HFFc6 (cell line): ENCODE measurements at places on chromosomes 6 and 20.

DNA sequence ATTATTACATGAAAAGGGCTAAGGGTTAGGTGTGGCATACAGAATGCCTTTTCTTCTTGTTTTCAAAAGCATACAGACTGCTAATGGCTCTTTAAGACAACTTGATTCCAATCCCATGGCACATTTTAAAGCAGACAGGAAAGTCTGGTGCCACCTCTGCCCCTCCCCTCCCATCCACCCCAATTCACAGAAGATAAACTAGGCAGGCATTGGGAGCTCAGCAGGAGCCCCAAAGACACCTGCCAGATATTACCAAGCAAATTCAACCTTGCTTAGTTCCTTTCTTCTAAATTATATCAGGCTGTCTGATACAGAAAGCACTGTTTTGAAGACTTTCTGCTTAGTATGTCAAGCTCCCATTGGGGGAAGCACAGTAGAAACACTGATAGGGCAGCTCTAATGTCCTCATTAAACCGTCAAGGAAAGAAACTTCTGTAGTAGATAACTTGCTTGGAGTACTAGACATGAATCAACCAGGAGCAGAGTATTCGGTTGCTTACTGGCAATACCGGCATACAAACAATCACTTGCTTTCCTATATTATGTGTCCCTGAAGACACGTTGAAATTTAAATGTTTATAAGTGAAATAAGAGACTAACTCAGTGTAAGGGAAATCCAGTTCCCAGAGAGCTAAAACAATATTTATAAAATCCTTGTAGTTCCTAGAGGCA is 13.0 kb downstream of the SESN1 start:
- no peak for DNase-seq

- DNase-seq, result no peak
These were observed 183.2 kb upstream of the BMP5 start for GRCh38 chr6:56058636-56059035.

- DNase-seq, result no peak
These were observed 1230.3 kb upstream of the CITED2 start for GRCh38 chr6:140604786-140605185.

- no peak for DNase-seq
These were observed 14.8 kb upstream of the CHMP4B start for GRCh38 chr20:33796263-33796906.

- no peak for DNase-seq
These were observed 119.2 kb downstream of the SYCP2 start for GRCh38 chr20:59813948-59814839.

GRCh38 chr6:109893606-109894005 is 84.5 kb upstream of the GPR6 start:
- no peak for DNase-seq

DNA sequence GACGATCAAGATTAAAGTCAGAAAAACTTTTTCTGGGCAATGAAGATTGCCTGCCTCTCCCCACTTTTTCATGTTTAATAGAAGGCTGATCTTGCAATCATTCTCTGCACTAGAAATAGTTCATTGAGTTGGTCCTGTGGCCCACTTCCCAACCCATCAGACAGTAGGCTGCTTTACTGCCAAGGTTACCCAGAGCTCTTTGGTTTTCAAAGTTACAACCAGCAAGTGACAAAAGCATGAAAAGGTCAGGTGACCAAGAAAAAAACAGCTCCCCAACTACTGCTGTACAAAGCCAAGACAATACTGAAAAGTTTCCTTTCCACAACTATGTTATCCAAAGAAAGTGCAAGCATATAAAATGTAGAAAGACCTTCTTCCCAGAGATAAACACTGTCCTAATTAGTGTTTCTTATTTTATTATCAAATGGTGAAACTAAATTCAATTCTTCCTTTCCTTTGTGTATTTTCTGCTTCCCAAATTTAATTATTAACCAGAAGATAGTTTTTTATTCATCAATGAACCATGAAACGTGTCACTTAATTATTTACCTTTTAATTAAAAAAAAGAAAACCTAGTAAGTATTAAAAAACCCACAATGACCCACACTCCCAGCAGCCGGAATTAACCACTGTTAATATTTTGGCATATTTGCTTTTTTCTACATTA is 16.6 kb downstream of the DNAAF9 start:
- DNase-seq, result no peak

DNA sequence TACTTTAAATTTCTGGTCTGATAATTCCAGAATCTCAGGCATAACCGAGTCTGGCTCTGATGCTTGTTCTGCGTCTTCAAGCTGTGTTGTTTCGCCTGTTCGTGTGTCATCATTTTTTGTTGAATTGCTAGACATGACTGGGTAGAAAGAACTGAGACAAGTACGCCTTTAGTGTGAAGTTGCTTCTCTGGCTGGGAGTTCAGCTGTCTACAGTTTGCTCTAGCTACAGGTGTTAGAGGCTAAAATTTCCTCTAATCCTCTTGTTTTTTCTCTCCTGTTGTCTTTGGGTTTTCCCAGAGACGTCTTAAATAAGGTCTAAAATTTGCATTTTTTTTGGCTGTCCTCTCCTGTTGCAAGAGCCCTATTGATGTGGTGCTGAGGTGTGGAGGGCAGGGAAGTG is 100.3 kb downstream of the FAM50B start:
- no peak for DNase-seq

DNA sequence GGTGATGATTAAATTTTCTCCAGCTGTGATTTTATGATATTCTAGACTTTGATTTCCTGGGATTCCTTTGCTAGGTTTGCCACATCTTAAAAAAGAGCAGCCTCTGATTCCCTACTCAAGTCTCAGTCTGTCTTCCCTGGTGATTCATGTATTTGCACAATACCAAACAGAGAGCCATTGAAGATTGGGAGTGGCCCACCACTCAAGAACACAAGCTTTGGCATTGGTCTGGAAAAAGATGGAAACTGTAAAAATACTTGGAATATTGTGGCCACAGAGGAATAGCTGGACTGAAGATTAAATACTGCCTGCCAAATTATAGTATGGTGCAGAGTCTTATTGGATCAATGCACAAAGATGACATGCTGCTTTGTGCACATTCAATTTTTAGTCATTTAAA is 32.9 kb downstream of the PTCHD4 start:
- DNase-seq, result no peak

DNA sequence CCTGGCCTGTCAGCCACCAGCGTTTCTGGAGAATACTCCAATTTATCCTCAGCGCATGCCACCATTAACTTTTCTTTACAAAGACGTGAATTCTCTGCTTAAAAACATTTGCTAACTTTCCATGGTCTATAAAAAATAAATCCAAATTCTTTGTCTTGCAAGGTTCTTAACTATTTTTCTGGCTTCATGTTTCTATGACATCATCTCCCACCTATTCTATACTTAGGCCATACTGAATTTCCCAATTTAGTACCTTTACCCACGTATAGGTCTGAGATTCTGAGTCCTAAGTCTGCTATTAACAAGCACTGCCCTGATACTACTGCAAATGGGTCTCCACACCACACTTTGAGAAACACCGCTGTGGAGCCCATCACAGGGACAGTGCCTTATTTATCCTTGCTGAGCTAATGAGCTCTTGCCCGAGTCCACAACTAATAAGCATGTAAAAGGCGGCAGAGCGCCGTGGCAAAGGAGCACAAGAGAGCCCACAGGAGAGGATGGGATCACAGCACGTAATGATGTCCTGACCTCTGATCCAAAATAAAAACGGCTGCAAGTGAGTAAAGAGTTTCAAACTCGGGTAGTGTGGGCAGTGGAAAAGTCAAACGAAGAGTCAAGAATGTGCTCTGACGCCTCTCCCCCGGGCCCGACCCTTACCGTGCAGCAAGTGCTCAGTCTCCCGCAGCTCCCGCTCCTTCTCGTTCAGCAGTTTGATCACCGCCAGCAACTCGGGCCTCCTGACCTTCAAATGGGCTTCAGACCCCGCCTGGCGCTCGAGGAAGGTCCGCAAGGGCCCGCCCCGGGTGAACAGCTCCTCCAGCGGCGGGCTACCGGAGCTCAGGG is 519 bp downstream of the MTRF1L start:
- no peak for DNase-seq

DNA sequence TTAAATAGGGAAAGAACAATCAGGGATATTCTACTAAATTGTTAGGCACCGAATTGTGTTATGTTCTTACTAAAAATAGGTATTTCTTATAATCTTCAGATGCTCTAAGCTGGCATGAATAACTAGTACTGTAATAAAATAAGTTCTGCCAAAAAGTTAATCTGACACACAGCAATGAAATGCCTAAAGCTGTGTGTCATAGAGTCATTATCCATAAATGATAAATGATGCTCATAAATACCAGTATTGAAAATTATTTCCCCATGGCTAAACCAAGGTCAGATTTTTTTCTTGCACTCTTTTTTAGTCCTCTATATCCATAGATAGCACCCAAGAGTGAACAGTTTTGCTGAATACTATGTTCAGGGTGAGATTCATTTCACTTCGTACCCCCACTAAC is 11.7 kb upstream of the PRIM2 start:
- DNase-seq, result peak; percentile 33

GRCh38 chr6:38498085-38498484 is 141.6 kb downstream of the BTBD9 start:
- DNase-seq, result peak; percentile 18

DNA sequence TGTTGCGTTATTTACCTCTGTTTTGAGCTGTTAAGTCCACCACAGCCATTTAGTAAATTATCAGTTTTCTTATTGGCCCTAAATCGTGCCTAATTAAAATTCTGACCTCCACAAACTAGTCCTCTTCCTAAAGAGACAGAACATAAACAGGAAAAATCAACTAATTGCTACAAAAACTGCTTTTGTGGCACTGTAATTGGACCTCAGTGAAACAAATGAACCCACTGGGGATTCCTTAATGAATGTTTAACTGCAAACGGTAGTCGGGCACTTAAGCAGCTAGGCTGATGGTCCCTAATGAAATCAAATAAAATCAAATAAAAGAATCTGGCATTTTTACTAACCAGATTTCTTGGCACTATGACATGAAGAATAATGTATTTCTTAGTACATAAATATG is 513.4 kb upstream of the SLC35B3 start:
- no peak for DNase-seq

DNA sequence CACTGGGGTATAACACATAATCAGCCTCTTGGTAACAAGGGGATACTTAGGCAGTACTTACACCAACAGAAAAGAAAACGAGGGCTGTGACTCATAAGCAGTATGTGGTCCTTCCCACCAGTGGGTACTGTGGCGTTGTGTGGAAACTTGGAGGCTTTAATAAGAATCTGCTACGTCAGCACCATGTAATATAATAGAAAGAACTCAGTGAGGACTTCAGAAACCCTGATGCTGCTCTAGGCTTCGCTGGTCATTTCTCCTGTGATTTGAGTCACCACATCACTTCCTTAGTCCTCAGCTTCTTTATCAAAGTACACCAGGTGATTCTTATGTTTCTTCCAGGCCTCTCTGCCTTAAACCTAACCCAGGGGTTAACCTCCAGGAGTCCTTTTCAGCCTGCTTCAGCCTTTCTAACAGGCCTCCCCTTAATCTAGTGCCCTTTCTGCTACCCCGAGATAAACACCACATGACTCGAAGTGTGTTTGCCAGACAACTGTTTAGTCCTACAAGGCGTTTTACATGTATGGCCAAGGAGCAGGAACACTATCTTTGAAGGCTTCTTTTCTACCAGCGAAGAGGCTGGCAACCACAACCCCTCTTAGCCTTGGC is 68.5 kb downstream of the FYN start:
- peak; percentile 43 for DNase-seq

DNA sequence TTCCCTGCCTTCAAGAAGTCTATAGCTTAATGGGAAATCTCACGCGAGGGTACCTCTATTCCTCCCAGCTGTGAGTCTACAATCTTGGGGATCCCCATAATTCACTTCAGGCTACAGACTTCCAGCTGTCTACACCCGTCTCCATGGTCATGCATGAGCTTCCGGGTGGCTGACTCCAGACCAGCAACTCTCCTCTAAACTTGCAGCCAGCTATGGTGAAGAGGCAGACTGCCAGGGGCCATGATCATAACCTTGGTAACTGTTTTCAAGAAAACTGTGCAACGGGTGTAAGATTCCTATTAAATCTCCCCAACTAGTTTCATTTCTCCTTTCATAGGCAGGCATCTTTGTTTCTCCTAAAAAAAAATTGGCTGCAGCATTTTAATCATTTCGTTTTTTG is 534.4 kb upstream of the CHD6 start:
- DNase-seq, result no peak

- peak; percentile 61 for DNase-seq
These were observed 4.0 kb downstream of the ZBTB2 start for GRCh38 chr6:151387175-151387970.

GRCh38 chr20:10470276-10470675 is 35.2 kb downstream of the SLX4IP start:
- DNase-seq, result no peak

DNA sequence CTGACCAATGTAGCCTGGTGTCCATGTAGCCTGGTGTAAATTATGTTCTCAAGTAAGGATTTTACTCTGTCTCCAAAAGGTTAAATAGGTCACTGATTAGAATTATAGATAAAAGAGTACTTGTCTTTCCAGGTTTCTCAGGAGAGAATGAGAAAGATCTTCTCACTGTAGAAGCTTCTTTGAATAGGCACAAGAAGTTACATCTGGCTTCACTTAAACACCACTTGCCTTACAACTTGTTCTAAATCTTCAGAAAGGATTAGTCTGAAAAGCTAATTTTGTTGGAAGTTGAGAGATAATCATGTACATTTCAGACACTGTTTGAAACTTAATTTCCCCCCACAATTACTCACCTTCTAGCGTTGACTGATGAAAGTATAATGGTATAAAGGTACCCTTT is 275.3 kb downstream of the FARS2 start:
- DNase-seq, result no peak

DNA sequence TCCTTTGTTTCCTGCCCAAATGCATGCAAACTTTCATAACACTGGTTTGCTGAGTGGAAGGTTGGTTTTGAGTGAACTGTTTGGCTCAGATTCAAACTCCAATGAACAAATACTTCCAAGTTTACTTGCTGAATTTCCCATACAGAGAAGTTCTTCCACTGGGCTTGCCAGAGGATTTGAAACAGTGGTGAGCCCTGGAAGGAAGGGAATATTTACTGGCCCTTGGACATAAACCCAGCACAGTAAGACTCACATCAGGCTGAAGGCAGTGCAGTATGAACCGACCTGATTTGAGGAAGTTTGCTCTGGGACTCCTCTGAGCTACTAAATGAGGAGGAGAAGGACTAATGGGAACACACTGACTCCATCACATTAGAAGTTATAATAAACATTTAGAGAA is 3.8 kb downstream of the TRAF3IP2 start:
- DNase-seq, result peak; percentile 53
